ENCODE measurements at places on chromosomes 6 and 20.
A peak's percentile ranks its signal among the peaks of the same experiment; 100 is the strongest.

DNA sequence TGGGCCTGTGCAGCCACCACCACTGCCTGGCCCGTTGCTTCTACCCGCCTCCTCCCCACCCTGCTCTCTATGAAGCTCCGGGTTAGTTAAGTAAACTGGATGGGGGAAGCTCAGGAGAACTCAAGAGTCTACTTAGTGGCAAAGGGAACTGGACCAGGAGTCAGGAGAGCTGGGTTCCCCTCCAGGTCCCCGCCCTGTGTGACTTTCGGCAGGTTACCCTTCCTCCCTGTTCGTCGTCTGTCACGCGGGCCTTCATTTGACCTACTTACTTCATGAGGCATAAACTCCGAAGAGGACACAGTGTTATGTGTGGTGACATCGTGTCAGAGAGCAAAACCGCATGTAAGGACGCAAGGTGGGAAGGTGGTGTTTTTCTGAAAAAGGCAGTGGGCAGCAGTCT lies 75.3 kb downstream of the TCP11 start:
- DNase-seq, result no peak

DNA sequence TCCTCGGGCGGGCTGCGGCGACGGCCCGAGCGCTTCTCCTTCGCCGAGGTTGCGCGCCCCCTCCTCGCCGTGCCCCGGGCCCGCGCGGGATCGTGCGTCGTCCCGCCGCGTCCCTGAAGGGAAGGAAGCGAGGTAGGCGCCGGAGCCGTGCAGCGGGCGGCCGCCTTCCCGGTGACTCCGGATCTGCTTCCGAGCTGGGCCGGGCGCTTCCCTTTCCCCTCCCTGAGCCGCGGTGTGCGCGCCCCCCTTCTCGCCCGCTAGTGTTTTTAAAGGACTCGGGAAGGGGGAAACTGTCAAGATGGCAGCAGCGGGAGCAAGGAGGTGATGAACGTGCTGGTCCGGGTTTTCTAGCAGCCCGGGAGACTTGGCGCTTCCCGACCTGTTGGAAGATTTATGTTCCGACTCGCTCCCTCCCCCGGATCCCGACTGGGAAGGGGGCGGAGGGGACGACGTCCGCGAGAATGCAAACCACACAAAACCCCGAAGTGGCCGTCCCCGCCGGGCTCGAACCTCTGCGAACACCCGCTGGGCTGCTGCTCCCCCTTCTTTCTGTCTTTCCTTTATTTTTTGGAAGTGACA lies 744 bp upstream of the FOXO3 start:
- peak; percentile 62 for DNase-seq

GRCh38 chr6:52089758-52090348 lies 2.4 kb upstream of the PKHD1 start:
- DNase-seq, result no peak

DNA sequence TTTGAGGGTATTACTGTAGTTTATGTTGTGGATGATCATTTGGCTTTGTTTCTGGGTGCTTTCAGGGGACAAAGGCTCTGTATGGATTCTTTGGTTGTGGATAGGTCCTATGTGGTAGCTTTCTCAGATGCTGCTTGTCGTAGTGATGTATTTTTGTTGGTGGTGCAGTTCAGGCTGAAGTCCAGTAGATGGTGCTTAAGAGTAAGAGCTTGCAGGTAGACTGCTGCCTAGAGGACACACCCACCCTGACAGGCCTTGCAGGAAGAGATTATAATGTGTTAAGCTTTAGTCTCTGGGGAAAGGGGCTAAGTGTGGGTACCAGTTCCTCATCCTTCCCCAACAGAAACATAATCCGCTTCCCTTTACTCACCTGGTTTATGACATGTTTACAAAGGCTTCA lies 62.6 kb upstream of the ADGRB3 start:
- no peak for DNase-seq

- DNase-seq, result no peak
Measured at GRCh38 chr20:5887386-5887785, 62.9 kb downstream of the TRMT6 start.

GRCh38 chr20:54524849-54525248 lies 49.5 kb downstream of the DOK5 start:
- no peak for DNase-seq

DNA sequence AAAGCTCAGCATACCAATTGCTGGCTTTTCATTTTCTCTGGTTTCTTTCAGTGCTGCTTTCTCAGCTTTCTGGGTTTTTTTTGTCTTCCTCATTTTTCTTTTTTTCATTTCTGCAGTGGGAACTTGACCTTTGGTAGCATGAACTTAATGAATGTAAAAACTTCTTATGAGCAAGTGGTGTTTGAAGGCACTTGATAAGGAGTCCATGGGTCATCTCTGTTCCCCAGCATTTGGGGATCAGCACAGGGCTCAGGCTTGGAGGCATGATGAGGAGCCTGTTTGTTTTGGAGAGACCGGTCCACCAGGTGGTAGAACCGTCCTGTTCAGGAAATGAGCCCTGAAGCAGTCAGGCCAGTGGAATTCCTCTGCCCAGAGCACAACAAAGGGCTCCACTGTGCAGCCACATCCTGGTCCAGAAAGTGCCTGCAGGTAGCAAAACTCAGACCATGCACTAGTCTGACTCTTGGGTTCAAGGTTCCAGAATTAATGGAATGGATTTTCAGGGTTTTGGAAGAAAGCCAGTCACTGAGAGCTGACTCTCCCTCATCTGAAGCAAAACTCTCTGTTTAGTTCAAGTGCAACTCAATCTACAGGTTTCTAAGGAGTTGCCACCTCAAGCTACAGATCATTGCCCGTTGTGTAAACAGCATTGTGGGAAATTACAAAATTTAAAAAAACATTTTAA lies 52.3 kb upstream of the ADGRF1 start:
- peak; percentile 62 for DNase-seq

DNA sequence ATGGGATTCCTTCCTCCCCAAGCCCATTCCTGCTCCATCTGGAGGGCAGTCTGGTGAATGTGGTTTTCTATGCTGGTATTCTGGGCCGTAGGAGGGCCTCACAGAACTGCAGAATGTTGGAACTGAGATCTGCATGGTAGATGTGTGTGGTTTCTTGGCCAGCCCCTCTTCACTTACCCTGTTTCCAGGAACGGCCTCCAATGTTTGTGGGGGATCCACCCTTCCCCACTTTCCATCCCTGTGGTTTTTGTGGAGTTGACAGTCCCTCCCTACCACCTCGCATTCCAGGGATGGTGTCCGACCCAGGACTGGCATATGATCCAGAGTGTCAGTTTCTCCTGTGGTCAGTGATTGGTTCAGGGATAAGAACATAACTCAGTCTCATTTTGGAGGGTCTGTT lies 26.7 kb upstream of the TMEM14A start:
- no peak for DNase-seq

- no peak for DNase-seq
Measured at GRCh38 chr6:39313526-39314272, 520 bp downstream of the KCNK17 start.

DNA sequence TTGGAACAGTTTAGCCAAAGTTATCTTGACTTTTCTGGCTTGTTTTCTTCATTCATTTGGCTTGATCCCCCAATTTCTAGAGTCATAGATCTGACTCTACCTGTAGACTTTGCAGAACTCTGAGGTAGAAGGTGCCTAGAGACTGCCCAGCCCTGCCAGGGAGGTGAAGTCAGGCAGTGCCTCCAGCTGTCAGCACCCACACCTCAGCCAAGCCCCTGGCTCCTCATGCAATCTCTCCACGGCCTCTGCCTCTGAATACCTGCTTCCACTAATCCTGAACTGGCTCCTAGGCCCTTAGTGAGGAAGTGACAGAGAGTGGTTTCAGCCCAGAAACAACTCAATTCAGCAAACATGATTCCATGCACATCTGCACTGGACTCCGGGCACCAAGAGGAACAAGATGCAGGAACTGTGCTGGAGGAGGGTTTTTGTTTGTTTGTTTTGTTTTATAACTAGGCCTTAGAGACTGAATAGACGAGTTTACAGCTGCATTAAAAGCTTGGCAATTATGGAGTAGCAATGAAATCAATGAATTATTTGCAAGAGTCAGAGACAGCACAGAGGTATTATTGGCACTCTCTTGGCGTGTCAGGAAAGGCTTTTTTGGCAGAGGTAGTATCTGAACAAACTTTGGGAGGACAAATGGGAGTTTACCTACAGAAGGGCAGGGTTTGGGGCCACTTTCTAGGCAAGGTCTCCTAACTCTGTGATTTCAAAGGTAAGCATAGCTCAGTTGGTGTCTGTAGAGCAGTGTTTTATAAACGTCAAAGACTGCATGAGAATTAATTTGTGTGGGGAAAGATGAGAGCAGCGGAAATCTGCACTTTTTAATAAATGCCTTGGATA lies 25.2 kb downstream of the TGM3 start:
- DNase-seq, result no peak

GRCh38 chr6:151010071-151010470 lies 144.6 kb downstream of the MTHFD1L start:
- no peak for DNase-seq
